GM18507 (cell line): ENCODE measurements at places on chromosomes 11 and 22.

DNA sequence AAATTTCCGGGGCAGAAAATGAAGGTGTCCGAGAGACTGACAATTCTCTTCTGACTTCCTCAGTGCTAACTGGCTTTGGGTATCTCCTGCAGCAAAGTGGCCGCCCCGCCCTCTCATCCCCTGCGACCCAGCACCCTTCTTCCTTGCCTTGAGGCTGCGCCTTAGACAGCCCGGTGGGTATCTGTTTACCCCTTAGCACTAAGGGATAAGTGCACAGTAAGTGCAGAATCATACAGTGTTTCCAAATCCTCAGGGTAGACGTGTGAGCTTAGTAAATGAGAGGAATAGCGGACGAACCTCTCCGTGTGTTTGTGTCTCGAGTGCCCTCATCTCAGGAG is 368 bp upstream of the CHORDC1 start:
- no peak for DNase-seq

GRCh38 chr22:42769238-42769573 is 48.5 kb upstream of the A4GALT start:
- DNase-seq: no peak

DNA sequence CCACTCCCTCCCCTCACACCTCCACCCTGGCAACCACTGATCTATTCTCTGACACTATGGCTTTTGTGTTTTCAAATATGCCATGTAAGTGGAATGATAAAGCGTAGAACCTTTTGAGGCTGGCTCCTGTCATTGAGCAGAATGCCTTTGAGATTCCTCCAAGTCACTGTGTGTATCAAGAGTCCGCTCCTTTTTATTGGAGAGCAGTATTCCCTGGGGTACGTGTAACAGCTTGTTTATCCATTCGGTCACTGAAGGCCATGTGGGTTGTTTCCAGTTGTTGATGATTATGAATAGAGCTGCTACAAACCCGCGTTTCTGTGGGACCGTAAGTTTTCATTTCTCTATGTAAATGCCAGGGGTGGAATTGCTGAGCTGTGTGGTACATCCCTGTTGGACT is 10.3 kb downstream of the TP53I11 start:
- DNase-seq: no peak

- no peak for DNase-seq
Measured at GRCh38 chr11:12253843-12254281, 123.5 kb upstream of the PARVA start.

DNA sequence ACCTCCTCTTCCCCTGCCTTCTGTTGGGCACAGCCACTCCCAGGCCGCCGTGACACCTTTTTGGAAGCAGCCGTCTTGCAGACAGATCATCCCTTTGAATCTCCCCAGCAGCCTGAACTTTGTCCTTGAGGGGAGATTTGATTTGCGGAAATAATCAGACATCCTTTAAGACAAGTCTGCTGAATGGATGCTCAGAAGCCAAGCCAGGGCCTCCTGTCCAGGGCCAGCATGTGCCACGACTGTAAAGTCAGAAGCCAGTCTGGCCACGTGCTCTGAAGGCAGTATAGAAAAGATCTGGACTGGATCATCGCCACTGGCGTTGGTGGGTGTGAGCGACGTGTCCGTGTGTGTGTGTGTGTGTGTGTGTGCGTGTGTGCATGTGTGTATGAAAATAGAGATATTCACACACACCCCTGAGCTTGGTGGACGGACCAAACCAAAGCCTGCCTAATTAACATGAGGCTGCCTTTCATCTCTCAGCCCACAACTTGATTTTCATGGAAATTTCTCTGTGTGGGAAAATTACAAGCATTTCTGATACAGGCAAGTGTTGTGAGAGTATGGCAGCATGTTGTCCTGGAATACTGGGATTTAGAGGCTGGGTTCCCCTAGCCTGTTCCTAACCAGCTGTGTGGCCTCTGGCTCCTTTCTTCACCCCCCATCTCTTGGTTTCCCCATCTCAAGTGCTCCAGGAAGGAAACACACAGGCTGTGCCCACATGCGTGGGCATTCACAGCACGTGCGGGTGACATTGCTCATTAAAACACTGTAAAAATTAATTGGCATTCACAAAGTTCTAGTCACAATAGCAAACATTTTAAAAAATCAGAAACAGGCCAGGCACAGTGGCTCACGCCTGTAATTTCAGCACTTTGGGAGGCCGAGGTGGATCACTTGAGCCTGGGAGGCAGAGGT is 61.8 kb upstream of the WNT7B start:
- no peak for DNase-seq

DNA sequence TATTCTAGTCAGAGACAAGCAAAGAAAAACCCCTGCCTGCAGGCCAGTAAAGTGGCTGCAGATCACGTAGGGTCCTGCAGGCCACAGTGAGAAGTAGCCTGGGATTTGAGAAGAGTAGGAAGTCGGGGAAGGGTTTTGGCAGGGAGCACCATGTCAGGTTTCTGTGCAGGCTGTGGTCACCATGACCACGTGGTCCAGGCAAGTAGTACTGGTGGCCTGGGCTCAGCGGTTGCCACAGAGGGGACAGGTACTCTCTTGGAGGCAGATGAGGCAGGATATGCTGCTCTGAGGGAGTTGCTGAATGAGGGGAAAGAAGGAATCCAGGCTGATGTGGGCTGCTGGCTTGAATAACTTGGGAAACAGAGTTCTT is 46.5 kb downstream of the PISD start:
- no peak for DNase-seq
